ENCODE measurements at places on chromosomes 1 and 21.

DNA sequence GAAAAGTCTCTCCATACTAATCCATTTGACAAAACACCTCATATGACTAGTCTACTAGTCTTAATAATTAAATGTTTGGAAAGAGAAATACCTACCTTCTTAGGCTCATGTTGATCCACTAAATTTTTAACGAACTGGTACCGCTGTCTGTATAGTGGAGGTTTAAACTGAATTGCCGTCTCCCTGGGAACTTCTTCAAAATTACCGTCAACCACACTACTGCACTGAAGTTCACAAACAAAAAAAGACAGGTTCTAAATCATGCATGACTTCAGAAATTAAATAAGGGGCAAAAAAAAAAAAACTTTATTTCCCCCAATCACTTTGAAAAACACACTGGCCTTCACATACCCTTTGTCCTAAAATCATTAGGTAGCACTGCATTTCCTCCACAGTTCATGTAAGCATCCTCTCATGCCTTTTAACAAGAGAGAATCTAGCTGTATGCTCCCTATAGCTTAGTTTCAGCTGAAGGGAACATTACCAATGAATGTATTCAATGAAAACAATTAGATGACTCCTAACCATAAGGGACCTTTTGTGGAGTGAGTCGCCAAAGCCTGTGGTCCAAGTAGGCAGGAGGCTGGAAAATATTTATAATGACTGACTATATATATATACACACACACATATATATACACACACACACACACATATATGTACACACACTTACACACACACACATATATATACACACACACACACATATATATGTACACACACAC lies 3.4 kb downstream of the HENMT1 start:
- peak; percentile 20 for DNase-seq

DNA sequence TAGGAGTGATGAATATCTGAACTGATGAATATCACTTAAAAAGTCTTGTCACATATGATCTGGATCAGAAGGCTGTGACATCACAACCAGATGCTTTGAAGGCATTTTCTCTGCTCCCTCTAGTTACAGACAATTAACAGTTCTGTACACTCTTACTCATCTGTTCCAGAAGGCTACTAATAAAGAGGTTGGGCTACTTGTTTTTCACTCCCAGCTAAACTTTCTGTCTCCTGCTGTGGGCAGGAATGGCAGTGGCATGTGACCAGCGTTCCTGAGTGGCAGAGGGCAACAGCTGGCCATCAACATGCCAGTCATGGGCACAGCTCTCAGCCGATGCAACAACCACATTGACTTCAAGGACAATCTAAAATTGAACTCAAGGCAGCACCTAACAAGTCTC lies 66.7 kb downstream of the SLC45A1 start:
- DNase-seq = no peak

DNA sequence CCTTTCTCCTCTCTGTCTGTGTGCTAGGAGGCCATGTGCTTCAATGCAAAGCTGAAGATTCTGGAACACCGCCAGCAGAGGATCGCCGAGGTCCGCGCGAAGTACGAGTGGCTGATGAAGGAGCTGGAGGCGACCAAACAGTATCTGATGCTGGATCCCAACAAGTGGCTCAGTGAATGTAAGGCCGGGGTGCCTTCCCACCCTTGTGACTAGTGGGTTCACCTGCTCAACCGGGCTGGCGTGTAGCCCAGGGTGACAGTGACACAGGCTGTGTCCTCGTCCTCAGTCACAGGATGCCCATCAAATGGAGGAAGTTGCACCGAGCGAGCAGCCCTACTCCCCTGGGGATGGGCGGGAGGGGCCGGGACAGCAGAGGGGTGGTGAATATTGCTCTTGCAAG lies 544.1 kb downstream of the KIF26B start:
- DNase-seq = no peak

DNA sequence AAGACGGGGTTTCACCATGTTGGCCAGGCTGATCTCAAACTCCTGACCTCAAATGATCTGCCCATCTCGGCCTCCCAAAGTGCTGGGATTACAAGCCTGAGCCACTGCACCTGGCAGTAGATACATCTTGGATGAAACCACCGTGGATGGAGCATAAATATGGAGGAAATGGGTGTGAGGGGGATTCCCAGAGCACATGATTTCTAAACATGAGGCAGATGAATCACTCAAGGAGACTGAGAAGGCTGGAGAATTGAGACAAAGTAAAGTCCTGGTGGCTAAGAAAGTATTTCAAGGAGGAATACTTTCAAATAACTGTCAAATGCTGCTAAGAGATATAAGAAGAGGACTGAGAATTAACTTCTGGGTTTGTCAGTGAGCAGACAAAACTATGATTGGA lies 5.4 kb upstream of the PGBD5 start:
- DNase-seq = no peak
